SHP77 treated with DMSO at 0.1 percent for 48 hours (cell line): ENCODE measurements at places on chromosomes 3 and 15.

DNA sequence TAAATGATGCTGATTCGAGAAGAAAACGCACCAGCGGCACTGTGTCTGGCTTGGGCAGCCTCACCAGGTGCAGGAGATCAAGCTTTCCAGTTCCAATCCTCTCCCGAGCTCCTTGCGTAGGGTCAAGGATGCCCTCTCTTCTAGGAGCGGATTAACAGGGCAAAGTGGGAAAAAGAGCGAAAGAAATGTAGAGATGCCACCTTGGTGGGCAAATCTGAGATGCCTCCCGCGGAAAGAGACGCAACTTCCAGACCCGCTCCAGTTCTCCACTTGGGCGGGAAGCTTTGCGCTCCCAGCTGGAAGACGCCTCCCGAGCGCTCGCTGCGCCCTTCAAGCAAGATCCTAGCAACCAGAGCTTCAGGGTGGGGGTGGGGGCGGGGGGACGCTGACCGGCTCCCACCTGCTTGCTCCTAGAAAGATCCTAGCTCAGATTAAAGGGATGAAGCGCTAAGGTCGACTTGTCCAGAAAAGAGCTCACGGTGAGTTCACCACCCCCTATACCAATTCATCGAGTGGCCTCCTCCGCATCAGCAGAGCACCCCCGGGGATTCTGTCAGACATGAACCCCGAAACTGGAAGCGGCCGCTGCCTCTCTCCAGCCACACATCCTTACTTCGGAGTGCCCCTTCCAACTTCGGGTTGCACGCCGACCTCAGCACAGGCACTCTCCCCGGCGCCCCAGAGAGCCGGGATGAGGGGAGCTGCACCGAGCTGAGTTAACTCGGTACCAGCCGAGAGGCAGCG, 769 bp downstream of the TAFA4 start:
- no peak for DNase-seq

DNA sequence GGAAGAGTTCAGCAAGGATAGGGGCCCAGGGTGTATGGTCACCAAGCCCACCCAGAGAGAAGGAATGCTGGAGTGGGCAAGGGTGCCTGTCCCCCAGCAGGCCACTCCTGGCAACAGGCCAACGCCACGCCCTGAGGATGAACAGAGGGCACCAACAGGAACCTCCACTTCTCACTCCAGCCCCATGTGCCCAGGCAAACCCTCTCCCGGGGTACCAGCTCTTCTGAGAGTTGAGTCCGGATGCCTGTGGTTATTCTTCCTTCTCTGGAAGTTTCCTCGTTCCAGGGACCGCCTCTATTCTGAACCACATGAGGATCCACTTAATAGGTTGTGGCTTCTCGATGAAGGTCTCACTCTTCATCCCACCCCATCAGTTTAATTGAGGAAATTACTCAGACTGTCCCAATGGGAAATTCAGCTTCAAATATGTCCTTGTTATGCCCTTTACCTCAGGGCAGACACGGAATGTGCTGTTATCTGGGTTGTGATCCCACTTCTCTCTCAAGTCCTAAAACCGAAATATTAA, 114.3 kb downstream of the LIPC start:
- DNase-seq = no peak

DNA sequence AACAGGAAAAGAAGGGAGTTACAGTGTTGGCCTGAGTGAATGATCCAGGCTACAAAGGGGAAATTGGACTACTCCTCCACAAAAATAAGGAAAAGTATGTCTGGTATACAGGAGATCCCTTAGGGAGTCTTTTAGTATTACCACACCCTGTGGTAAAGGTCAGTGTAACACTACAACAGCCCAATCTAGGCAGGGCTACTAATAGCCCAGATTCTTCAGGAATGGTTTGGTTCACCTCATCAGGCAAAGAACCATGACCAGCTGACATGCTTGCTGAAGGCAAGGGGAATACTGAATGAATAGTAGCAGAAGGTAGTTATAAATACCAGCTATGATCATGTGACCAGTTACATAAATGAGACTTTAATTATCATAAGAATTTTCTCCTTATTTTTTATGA, 372.6 kb upstream of the ATP11B start:
- DNase-seq = no peak

DNA sequence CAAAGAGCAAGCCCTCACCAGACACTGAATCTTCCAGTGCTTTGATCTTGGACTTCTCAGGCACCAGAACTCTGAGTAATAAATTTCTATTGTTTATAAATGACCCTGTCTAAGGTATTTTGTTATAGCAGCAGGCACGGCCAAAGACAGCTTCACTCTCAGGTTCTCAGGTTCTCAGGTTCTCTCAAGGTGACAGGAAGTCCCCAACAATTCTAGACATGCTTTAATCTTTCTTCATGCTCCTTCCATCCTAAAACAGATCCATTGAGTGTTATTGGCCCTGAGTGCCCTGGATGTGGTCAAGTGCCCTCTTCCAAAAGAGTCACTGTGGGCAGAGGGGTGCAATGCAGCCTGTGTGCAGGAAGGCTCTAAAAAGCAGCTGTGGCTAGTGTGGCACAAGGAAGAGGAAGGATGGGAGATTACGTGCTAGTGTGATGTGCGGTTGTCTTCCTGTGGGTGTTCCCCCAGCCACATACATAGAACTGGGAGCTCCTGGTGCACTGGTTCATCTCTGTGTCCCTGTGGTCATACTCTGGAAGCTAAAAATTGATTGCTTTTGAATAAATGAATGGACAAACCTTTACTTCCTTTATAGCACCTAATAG, 11.0 kb upstream of the RAB7A start:
- DNase-seq = no peak

DNA sequence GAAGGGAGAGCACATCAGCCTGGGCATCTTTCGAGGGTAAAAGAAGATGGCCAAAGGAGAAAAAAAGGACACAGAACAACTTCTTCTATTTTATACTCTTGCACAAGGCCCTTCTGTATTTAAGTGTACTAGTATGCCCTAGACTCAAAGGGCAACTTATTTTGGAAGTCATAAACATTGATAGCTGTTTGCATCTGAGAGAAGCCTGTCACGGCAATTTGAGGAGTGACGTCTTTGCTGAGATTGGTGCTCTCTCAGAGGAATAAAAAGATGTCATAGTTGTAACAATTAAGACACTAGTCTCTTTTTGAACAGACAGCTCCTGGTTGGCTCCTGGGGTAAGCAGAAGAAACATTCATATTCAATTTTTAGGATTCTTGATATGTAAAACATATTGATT, 260.4 kb upstream of the TTC14 start:
- no peak for DNase-seq

DNA sequence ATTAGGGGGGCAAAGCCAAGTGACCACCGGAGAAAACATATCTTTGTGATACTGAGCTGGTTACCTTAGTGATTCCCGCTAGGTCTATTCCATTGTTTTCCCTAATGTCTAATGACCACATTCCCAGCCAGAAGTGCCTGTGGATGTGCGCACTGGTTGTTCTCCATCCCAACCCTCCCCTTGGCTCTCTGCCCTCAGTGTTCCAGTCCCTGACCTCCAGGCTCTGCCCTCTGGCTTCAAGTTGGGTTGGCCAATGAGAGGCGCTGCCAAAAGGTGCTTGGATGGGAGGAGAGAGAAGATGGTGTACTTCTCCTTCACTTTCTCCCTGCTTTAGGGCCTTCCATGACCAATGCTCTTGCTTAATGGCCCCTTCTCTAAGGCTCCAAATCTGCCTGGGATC, 2.4 kb downstream of the COLQ start:
- no peak for DNase-seq
